ENCODE measurements at places on chromosomes 13 and 19.

- no peak for DNase-seq
Observed at GRCh38 chr13:79871594-79871993, 390.6 kb downstream of the NDFIP2 start.

DNA sequence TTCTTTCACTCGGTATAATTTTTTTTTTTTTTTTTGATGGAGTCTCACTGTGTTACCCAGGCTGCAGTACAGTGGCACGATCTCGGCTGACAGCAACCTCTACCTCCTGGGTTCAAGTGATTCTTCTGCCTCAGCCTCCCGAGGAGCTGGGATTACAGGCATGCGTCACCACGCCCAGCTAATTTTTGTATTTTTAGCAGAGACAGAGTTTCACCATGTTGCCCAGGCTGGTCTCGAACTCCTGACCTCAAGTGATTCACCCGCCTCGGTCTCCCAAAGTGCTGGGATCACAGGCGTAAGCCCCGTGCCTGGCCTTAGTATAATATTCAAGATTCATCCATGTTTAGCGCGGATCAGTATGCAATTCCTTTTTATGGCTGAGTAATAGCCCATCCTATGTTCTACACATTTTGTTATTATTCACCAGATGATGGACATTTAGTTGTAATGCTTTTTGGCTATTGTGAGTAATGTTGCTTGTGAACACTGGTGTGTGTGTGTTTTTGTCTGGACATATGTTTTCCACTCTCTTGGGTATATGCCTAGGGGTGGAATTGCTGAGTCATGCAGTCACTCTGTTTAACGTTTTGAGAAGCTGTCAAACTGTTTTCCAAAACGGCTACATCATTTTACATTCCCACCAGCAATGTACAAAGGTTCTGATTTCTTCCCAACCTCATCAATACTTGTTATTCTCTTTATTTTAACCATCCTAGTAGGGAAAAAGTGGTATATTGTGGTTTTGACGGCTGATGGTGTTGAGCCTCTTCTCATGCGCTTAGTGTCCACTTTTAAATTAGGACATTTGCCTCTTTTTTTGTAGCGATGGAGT is 22.9 kb downstream of the PLEKHF1 start:
- no peak for DNase-seq

- DNase-seq, result no peak
Observed at GRCh38 chr13:49234741-49235140, 13.0 kb upstream of the CDADC1 start.

- DNase-seq, result peak; percentile 87
Observed at GRCh38 chr13:80132741-80133601, 208.0 kb downstream of the SPRY2 start.

- DNase-seq, result no peak
Observed at GRCh38 chr13:106418556-106418955, 116.9 kb downstream of the EFNB2 start.

DNA sequence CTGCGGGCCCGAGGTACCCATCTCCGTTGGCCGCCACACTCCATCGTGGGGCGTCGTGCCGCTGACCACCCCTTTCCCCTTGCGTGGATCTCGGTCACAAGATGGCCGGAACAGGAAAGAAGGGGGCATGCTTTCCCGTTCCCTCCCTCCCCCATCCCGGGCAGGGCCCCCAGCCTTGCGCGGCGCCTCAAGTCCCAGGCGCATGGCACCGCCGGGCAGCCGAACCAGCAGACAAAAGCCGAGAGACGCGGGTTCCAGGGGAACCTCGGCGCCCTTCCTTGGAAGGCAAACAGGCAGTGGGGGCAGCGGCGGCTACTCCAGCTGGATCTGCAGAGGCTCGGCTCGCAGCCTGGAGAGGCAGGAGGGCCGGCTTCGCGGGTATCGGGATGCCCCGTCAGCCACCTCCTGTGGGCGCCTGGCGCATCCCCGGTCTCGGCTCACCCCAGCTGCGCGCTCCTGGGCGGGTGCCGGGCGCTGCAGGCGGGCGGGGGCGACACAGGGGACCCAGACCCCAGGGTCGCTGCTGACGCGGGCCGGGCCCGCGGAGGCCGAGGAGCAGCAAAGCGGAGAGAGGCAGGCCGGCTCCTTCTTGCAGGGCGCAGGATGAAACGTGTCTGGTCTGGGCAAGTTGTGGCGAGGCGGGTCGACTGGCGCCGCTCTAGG is 439 bp downstream of the DZIP1 start:
- DNase-seq, result peak; percentile 29

- no peak for DNase-seq
Observed at GRCh38 chr13:51971520-51972426, 39.5 kb downstream of the ATP7B start.

DNA sequence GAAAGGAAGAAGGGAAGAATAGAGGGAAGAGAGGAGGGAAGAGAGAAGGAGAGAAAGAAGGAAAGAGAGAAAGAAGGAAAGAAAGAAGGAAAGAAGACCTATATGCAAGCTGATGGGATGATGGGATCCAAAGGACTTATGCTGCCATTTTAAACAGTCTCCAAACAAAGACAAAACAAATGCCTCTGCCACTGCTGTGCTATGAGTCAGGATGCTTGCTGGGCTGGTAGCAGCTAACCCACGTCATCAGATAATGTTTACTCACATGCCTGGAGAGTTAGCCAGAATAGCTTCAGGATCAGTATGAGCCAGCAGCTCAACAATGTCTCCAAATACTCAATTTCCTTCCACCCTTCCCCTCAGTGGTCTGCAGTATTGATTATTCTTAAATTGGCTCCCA is 12.0 kb upstream of the ZNF274 start:
- DNase-seq, result no peak

DNA sequence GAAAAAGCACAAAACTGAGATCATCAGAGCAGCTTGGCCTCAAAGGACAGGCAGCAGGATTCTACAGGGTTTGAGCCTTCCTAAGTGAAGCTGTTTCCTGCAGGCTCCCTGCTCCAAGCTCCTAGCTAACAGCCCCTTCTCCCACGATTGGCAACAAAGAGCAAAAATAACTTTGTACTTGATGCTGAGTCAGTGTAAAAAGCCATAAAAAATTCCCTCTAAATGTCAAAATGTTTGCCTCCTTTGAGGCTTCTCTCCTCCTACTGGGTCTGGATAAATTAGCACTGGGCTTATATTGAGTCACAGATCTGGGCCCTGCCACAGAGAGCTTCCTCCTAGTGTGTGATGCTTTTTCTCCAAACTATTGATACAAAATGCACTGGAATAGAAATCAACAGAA is 153.3 kb downstream of the TNFRSF19 start:
- no peak for DNase-seq

DNA sequence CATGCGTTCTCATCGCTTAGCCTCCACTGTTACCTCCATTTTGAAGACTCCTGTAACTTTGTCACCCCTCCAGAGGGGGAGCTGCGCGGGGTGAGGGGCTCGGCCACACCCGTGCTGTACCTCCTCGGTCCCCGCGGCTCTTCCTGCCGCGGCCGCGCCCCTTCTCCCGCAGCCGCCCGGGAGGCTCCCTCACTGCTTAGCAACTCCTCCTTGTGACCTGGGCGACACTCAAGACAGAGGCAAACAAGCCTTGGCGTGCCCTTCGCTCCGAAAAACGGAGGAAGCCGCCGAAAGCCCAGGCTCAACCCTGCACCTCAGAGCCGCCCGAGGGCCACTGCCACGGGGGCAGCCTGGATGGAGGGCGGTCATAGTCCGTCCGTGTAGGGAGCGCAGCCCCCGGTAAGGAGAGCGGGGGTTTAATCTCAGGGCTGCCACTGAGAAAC is 494.3 kb downstream of the FOXO1 start:
- no peak for DNase-seq

DNA sequence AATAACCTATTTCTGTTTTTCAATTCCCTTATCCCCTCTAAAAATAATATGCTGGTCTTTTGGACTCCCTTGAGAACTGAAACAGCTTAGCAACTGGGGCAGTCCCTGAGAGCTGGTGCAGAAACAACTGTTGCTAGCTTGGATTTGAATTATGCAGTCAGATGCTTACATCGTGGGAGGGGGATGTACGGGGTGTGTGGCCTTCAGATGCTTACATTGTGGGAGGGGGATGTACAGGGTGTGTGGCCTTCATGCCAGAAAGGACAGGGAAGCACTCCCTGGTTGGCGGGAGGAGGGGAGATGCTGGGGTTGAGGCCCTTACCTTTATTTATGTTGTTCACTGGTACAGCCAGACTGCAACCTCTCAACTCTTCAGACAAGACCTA is 25.6 kb downstream of the LRCH1 start:
- no peak for DNase-seq

DNA sequence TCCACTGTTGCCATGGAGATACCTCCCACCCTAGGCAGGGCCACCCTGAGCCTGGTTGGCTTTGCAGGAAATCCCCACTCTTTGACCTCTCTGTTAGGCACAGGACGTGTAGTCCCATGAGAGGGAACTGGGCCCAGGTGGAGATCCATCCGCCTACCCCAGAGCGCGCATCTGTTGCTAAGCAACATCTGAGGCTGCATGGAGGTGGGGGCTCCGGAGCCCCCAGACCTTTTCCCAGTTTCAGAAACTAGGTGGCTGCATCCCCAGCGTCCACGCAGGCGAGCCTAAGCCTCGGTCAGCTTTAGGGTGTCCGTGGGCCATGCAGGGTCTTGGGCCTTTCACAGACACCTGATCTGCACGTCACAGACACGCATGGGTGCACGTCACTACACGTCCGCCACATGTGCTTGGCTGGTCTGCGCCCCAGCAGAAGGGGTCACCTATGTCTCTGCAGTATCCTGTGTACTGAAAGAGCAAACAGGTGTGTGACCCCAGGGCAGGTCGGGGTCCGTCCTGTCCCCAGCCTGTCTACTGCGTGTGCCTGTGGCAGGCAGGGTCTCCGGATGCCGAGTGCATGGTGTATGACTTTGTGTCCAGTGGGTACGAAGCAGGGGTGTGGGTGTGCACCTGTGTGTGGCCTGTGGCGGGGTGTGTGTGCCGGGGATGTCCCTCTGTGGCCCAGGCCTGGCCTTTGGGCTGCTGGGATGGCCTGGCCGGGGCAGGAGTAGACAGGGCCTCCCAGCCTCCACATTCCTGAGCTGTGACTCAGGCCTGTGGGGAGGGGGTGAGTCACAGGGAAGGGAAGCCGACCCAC is 4.1 kb upstream of the CIRBP start:
- DNase-seq, result no peak

- DNase-seq, result no peak
Observed at GRCh38 chr19:43780706-43781525, at the start of gene KCNN4. TSS of gene KCNN4 (minus strand) at chr19:43780973. CDS start at chr19:43780861, 112 bp downstream.

GRCh38 chr13:32542221-32542620 is 3.6 kb upstream of the N4BP2L2 start:
- DNase-seq, result no peak

DNA sequence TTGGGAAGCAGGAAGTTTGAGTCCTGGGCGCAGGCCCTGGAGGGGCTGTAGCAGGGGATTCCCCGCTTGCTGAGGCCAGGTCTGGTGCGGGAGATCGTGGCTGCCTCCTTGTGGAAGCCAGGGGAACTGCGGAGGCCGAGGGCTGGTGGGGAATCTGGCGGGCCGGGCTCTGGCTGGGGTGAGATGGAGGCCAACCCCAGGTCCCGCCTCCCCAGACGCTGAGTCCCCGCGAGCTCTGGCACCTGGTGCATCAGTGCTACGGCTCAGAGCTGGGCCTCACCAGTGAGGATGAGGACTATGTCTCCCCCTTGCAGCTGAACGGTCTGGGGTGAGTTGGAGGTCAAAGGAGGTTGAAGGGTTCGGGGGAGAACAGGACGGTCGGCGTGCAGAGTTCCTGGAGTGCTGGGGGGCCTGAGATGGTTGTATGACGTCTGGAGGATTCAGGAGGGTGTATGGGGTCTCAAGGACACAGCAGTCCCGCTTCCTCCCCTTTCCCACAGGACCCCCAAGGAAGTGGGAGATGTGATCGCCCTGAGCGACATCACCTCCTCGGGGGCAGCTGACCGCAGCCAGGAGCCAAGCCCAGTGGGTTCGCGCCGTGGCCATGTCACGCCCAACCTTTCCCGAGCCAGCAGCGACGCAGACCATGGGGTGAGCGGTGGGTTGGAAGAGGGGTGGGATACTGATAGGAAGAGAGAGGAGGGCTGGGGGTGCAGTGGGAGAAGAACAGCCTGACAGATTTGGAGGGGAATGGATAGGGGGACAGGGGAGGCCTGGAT is 13.1 kb downstream of the GRAMD1A start:
- DNase-seq, result peak; percentile 52

GRCh38 chr13:111627596-111627995 is 307.2 kb downstream of the TEX29 start:
- DNase-seq, result no peak

GRCh38 chr19:18783958-18784785 is 6.9 kb downstream of the COMP start:
- no peak for DNase-seq

GRCh38 chr19:17721111-17721628 is 1.9 kb downstream of the MAP1S start:
- no peak for DNase-seq

DNA sequence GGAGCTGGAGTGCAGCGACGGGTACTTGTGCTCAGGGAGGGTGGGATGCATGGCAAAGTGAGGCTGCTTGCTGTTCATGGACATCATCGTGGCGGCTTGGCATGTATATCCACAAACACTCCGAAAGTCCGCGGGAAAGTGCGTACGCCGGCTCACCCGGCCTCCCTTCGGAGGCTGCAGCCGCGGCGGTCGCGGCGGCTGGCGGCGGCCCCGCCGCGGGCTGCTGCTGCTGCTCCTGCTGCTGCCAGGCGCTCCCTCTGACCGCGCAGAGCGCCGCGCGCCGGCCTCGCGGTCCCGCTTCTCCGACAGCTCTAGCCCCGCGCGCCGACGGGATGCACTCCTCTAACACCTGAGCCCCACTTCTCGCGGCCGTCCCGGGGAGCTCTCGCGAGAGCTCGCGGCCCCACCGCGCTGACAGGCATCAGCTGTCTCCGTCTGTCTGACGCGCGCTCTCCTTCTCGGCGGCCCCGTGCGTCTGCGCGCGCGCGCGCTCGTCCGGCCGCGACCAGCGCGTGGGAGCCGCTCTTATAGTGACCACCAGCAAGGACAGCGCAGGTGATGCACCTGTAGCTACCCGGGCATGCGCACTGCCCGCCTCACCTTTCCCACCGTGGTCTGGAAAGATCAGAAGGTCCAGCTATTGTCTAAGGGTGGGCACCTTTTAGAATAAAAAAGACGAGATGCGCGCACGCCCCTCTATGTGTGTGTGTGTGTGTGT is at the start of gene POU4F1:
TSS of gene POU4F1 (minus strand) at position 313 of the 718 bp plus-strand sequence. CDS start at position 87, 226 bp downstream.
- DNase-seq, result peak; percentile 57

DNA sequence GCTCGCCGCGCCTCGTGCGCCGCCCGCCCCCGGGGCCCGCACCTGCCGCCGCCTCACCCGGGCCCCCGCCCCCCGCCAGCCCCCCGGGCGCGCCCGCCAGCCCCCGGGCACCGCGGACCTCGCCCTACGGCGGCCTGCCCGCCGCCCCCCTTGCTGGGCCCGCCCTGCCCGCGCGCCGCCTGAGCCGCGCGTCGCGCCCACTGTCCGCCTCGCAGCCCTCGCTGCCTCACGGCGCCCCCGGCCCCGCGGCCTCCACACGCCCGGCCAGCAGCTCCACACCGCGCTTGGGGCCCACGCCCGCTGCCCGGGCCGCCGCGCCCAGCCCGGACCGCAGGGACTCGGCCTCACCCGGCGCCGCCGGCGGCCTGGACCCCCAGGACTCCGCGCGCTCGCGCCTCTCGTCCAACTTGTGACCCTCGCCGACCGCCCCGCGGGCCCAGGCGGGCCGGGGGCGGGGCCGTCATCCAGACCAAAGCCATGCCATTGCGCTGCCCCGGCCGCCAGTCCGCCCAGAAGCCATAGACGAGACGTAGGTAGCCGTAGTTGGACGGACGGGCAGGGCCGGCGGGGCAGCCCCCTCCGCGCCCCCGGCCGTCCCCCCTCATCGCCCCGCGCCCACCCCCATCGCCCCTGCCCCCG is 17.2 kb downstream of the POLRMT start:
- no peak for DNase-seq
